Activated naive CD4-positive, alpha-beta T cell (primary cell): ENCODE measurements at places on chromosomes 6 and 20.

GRCh38 chr6:3323148-3323547 lies 64.4 kb downstream of the PSMG4 start:
- no peak for DNase-seq

DNA sequence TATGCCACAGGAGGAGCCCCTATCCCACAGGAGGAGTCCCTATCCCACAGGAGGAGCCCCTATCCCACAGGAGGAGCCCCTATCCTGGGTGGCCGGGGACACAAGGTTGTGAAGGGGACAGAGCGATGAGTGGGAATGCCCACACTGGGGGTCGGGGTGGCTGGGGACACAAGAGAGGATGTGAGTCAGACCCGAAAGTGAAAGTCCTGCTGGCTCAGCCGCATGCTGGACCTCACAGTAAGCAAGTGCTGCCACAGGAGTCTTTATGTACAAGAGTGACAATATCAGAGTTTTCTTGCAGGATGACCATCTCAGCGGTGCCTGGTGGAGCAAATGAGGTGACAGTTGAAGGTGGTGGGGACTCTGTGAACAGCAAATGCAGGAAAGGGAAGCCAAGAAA lies 93.7 kb downstream of the PSMB1 start:
- no peak for DNase-seq

DNA sequence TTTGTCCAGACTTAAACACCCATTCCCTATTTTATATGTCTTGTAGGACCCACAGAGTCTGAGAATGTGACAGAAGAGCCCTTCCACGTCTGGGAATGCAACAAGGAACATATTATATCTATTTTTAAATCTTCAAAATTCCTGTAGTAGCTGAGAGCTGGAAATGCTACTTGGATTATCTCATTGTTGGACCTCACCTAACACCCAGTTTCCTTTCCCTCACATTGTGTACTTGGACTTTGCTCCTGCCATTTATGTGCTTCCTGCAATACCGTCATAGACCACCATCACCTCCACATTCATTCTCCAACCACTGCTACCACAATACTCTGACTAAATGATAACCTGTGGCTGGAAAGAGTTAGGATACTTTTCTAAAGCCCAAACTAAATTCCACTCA lies 335.4 kb downstream of the COL12A1 start:
- DNase-seq, result no peak

DNA sequence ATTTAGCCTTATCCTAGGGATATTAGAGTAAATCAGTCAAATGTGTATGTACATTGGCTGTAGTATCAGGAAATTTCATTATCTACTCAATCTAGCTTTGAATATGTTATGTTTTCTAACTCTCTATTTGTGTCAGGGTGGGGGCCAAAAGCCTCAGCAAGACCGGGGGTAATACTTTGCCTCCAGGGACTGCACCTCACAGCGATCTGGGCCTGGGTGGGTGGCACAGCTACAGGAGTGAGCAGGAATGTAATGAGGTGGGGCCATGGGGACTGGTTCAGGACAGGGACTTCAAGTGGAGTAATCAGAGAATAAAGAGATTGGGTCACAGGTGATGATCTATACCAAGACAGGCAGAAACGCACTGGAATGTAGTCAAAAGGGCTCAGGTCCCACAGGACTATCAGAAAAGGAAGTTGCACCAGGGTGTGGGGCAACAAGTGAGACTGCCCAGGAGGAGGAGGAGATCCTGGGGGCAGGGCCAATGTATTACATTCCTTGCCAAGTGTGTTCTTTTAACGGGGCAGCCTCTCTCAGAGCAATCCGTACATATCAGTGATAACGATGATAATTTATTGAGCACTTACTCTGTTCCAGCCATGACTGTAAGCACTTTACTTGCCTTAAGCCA lies 54.0 kb downstream of the PIGU start:
- no peak for DNase-seq

GRCh38 chr6:5968817-5969734 lies 37.6 kb downstream of the NRN1 start:
- DNase-seq, result no peak

DNA sequence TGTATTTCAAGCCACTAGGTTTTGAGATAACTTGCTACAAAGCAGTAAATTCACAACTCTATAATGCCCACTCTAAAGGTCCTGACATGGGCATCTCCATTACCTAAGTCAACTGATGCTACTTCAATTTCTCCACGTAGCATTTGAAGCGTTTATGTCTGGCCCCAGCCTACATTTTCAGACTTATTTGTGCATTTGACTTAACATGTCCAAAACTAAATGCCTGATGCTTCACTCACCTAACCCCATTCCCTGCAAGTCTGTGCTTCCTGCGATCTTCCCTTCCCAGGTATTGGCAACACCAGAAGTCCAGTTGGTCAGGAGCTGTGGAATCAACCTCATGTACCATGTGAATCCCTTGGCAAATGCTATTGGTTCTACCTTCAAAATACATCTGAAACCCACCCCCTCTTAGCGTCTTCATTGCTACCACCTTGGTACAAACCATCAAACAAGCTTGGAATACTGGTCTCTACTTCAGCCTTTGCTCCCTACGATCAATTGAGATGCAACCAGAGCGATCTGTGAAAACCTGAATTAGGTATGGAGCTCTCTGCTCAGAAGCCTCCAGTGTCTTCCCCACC lies 12.8 kb upstream of the ZNFX1 start:
- DNase-seq, result no peak

DNA sequence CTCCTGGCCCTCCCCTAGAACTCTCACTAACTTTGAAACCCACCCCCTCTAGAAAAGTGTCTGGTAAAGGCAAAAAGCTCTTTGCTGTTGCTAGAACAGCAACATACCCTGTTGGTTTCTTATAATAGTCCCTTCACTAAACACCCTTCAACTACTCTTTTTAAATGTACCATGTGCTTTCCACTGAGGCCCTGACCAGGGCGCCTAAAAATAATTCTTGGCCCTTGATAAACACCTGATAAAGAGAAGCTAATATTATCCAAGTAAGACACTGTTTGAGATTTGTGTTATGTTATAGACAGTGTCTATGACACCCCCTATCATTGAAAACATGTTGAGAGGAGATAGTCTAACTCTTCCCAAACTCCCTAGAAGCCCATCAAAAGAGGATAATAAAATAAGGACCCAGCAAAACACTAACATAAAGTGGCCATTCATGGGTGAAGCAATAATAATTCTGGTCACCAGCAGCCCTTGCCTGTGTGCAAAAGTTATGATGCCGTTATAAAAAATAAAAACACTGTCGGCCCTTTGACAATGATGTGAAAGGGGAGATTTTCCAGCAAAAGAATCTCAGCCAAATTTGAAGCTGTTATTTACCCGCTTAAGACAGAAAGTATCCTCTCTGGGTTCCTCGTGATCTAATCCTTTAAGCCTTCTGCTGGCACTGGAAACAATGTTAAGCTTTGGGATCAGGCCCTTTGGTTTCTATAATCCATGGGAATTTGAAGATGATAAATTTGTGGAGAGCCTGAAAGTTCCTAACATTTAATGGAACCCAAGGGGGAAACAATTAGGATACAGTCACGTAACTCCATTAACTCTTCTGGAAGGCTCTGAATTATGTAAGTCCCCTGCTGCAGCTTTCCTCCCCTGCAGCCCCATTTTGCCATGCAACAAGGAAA lies 122.6 kb upstream of the PLCB4 start:
- DNase-seq, result no peak

GRCh38 chr6:18488526-18489270 lies 101.5 kb downstream of the RNF144B start:
- no peak for DNase-seq

DNA sequence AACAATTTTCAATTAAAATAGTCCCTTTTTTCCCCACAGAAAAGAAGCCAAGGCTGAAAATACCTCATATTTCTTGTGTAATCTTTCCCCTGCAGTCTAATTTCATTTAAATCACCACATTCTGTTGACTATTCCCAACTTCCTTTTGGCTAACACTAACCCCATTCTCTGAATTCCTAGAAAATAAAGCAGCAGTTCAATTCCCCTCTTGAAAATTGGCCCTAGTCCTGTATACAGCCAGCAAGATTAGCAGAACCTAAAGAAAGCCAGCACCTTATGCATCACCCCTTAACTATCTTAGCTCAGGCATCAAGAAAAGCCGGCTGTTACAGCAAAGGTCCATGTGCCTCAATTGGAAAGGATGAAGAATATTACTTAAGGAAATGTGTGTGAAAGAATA lies 69.7 kb downstream of the MDN1 start:
- no peak for DNase-seq

- no peak for DNase-seq
Observed at GRCh38 chr6:21190701-21191100, 402.9 kb upstream of the SOX4 start.

DNA sequence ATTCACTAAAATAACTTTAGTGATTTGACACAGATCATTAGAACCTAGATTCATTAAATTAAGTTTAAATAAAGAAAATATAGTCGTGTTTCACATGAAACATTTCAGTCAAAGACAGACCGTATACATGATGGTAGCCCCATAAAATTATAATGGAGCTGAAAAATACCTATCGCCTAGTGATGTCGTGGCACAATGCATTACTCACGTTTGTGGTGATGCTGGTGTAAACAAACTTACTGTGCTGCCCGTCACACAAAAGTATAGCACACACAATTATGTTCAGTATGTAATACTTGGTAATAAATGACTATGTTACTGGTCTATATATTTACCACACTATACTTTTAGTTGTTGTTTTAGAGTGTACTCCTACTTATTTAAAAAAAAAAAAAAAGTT lies 17.3 kb downstream of the DST start:
- DNase-seq, result no peak

DNA sequence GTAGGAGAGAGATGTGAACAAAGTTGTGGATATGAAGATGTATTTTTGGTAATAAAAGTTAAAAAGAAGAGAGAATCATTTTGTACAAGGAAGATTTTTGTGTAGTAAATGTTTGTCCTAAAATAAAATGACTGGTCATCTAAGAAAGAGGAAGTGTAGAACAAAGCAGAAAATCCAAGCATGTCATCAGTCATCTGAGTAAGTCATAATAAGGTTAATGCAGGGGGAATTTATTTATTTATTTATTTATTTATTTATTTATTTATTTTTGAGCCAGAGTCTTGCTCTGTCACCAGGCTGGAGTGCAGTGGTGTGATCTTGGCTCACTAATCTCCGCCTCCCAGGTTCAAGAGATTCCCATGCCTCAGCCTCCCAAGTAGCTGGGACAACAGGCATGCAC lies 15.7 kb upstream of the CGA start:
- no peak for DNase-seq

DNA sequence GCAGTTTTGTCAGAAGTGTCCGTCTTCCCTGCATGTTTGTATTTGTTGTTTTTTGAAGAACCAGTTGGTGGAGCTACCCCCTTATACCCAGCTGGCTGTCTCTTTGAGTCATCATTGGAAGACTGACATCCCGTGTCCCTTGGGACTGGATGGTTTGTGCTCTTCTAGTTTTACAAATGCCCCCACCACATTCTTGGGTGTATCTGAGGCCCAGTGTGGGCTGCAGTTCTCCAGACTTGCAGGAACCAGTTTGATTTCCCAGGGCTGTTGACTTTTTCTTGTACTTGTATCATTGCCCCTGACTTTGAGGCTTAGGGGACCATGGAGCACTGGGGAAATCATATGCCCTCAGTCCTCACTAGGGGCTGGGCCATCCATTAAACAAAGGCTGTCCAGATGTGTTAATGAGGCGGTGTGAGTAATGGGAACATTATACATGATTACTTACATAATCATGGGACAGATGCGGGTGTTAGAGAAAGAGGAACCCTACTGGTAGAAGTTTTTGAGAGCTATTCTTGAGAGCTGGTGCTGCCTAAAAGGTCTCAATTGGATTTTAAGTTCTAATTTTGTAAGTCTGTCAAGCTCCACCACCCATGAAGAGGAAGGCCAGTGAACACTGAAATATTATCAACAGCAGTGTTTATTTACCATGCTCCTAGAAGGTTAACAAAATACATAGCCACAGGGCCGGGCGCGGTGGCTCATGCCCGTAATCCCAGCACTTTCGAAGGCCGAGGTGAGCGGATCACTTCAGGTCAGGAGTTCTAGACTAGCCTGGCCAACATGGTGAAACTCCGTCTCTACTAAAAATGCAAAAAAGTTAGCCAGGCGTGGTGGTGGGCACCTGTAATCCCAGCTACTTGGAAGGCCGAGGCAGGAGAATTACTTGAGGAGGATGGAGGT lies 8.5 kb downstream of the JARID2 start:
- no peak for DNase-seq

- no peak for DNase-seq
Observed at GRCh38 chr20:23526850-23527249, 35.9 kb downstream of the CST8 start.

- DNase-seq, result no peak
Observed at GRCh38 chr6:117464700-117465099, 17.8 kb upstream of the DCBLD1 start.

DNA sequence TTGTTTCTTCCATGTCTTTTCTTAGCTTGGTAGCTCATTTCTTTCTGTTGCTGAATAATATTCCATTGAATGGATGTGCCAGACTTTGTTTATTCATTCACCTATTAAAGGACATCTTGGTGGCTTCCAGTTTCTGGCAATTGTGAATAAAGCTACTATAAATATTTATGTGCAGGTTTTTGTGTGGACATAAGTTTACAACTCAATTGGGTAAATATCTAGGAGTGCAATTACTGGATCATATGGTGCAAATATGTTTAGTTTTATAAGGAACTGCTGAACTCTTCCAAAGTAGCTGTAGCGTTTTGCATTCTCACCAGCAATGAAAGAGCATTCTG lies 16.8 kb upstream of the SDCBP2 start:
- no peak for DNase-seq

DNA sequence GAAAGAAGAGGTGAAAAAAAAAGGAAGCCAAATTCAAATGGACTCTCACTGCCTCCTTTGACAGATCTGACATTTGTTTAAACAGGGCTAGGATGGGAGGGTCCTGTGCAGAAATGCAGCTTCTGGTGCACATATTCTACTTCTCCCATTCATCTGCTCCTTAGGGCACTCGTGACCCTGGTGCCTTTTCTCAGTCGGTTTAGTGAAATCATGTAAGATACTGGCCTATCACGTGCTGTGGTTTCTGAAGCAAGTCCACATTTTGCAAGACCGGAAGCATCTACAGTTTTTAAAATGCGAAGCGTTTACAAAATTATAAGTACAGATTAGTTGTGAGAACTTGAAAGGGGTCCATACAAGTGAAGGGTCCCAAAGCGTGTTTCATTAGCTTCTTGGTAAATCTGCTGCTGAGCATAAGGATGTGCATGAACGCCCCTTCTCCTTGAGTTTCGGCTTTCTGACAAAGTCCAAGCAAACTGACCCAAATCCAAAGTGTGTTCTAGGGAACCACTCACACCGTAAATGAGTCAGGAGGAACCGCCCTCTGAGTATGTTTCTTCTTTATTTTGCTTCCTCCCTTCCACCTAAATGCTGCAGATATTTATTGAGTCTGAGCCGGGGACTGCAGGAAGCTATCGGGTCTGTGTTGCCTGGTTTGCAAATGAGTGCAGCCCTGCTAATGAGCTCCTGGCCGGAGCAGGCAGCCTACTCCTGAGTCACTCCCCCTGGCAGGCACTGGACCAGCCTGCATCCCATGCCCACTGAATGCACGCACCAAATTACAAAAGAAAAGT lies 323.8 kb upstream of the JARID2 start:
- DNase-seq, result no peak
